ENCODE measurements at places on chromosomes 11 and 22.

- DNase-seq, result no peak
Observed at GRCh38 chr11:93519179-93519578, 24.0 kb downstream of the SMCO4 start.

GRCh38 chr11:35998634-35999033 lies 54.8 kb downstream of the LDLRAD3 start:
- DNase-seq, result no peak

DNA sequence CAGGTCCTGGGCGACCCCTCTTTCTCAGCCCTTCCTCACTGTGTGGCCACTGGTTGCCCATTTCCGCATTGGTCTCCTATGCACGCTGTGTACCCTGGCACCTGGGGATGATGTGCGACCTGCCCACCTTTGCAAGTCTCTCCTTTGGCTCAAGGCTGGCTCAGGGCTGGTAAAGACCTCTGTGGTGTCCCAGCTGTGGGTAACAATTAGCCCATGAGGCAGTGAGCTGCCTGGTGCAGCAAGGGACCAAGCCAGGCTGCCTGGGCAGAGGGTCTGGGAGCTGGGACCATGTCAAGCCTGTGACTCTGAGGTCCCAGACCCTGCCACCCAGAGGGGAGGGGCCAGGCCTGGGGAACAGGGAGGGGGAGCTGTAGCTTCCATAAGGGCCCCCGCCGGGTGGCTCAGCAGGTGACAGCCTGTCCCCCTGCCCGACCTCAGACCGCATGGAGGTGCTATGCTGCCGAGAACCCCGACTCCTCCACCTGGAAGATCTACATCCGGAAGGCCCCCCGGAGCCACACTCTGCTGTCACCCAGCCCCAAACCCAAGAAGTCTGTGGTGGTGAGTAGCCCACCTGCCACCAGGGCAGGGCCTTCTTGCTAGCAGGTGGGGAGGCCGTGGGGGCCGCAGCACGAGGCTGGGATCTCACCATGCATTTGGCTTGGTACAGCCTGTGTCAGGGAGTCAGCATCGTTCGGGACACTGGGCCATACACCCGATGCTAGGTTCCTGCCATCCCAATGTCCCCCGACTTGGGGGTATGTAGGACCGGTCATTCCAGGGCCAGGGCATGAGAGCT lies 112.5 kb downstream of the KCNQ1OT1 start:
- DNase-seq, result no peak

GRCh38 chr11:31340903-31341572 lies 28.5 kb downstream of the DCDC1 start:
- DNase-seq, result no peak

GRCh38 chr11:107666911-107667613 lies 44.8 kb downstream of the SLN start:
- DNase-seq, result no peak

- DNase-seq, result no peak
Observed at GRCh38 chr11:87039371-87039770, 1.6 kb downstream of the TMEM135 start.

- DNase-seq, result no peak
Observed at GRCh38 chr22:38953091-38953490, 4.3 kb upstream of the APOBEC3A start.

GRCh38 chr11:126698576-126698975 lies 302.0 kb downstream of the KIRREL3 start:
- DNase-seq, result no peak

DNA sequence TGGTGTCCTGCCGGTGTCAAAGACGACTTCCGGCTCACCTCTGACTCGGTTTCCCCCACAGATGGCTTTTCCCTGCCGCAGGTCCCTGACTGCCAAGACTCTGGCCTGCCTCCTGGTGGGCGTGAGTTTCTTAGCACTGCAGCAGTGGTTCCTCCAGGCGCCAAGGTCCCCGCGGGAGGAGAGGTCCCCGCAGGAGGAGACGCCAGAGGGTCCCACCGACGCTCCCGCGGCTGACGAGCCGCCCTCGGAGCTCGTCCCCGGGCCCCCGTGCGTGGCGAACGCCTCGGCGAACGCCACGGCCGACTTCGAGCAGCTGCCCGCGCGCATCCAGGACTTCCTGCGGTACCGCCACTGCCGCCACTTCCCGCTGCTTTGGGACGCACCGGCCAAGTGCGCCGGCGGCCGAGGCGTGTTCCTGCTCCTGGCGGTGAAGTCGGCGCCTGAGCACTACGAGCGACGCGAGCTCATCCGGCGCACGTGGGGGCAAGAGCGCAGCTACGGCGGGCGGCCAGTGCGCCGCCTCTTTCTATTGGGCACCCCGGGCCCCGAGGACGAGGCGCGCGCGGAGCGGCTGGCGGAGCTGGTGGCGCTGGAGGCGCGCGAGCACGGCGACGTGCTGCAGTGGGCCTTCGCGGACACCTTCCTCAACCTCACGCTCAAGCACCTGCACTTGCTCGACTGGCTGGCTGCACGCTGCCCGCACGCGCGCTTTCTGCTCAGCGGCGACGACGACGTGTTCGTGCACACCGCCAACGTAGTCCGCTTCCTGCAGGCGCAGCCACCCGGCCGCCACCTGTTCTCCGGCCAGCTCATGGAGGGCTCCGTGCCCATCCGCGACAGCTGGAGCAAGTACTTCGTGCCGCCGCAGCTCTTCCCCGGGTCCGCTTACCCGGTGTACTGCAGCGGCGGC lies 5.5 kb downstream of the B3GNT6 start:
- DNase-seq, result peak; percentile 56

DNA sequence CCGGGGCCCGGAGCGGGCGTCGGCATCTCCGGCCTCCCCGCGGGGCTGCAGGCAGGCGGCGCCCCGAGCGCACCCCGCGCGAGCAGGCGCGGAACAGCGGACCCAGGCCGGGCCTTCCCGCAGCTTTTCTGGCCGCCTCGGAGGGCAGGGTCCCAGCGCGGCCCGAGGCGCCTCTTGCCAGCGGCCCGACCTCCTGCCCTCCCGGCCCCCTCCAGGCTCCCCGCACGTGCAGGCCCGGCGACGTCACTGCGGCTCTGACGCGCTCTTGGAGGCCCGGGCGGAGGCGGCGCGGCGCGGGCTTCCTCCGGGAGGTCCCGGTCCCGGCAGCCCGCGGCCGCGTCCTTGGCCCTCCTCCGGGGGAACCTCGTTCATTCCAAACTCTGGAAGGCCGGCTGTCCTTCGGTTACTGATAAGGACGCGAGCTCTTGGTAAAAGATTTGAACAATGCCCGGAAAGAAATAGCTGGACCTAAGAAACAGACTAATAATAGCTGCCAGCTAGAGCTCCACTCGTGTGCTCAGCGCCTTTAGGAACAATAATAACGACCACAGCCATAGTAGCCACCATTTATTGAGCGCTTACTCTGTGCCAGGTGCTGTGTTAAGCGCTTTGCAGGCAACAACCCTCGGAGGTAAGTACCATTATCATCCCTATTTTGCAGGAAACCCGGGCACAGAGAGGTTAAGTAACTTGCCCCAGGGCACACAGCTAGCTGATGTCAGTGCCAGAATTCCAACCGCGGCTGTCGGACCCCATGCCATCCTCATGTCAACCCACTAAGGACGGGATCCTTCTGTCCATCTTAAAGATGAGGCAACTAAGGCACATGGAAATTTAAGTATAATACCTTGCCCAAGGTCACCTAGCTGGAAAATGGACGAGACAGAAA lies 39.1 kb upstream of the CREB3L1 start:
- peak; percentile 78 for DNase-seq

- no peak for DNase-seq
Observed at GRCh38 chr22:50403701-50404101, 60.6 kb downstream of the PPP6R2 start.

DNA sequence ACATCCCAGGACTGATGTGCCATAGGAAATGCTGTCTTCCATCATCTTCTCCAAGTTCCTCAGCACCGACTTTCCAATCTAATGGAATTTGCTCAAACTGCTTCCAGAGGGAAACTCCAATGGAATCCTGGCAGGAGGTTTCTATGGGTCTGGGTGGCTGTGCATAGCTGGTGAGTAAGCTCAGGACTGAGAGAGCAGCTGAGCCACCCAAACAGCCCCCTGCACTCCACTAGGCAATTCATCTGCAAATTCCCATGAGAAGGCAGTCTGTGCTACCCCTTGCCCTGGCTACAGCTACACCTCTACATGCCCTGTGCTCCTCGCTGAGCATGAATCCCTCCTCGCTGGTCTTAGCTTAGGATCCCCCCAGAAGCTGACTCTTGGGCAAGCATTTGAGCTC lies 127.9 kb upstream of the CSNK2A3 start:
- no peak for DNase-seq

- DNase-seq, result no peak
Observed at GRCh38 chr11:94537031-94537600, 6.6 kb upstream of the FUT4 start.

GRCh38 chr11:59216641-59217564 lies 4.2 kb upstream of the MPEG1 start:
- peak; percentile 17 for DNase-seq

DNA sequence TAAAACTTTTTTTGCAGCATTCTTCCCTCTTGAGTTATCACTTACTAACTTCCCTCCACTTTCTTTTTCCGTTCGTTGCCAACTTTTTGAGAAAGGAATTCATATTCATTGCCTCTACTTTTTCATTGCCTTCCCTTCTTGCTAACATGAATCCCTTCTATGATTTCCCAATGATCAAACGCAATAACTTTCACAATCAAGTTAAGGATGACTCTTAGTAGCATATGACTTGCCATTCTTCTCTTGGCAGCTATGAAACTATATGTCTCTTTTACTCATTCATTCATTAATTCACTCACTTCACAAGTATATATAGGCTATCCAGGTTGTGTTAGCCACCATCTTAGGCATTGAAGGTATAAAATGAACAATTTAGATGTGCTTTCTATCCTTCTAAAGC lies 16.6 kb upstream of the ARHGAP20 start:
- no peak for DNase-seq

DNA sequence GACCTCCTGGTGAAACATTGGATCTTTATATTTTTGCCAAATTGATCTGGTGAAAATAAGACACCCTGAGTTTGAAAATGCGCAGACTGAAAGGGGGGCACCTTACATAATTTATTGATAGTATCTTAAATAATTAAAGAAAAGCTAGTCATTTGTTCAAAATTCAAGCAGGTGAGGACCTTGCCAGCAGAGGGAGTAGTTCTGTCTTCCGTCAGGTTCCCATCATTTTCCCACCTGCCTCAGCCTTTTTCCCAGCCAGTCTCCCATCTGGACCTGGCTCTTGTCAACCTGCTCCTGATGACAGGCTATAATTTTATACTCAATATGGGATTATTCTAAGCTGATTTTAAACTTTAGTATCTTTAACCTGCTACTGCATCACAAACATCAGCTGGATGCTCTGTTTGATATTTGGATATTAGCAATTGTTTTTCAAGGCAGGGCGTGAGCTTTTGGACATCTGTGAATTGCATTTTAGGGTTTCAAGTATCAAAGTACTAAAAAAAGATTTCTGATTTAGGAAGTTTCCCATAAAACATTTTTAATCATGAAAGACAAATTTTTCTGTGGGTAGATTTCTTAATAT lies 132.0 kb downstream of the ELP4 start:
- DNase-seq, result no peak

GRCh38 chr11:120129570-120129969 lies 8.3 kb downstream of the TRIM29 start:
- DNase-seq, result no peak

GRCh38 chr22:44677353-44677840 lies 24.6 kb upstream of the PRR5 start:
- DNase-seq, result no peak

GRCh38 chr11:749731-750130 lies 2.5 kb downstream of the TALDO1 start:
- no peak for DNase-seq

- DNase-seq, result no peak
Observed at GRCh38 chr11:75924966-75925784, 110.2 kb downstream of the UVRAG start.

- no peak for DNase-seq
Observed at GRCh38 chr11:26348776-26349175, 16.8 kb downstream of the ANO3 start.

GRCh38 chr11:46845440-46845739 lies 690 bp downstream of the CKAP5 start:
- DNase-seq, result no peak

DNA sequence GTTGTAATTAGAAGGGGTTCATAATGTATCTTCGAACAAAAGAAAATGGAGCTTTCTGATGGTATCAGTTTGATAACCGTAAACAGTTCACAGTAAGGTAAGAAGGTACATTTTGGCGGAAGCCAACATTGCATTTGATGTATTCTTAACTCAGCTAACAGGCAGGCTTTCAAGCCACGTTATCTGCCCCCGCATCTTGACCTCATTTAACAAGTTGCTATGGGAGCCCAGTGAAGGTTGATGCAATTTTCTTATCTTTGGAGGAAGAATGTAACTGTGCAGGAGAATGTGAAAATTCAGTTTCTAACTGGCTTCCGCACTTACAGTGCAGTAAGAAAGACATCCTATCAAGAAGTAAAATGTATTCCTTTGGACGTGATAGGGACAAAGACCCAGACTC lies 110.6 kb downstream of the ETS1 start:
- DNase-seq, result no peak

GRCh38 chr22:32411402-32411801 lies 645 bp downstream of the RTCB start:
- DNase-seq, result no peak

- no peak for DNase-seq
Observed at GRCh38 chr11:124493016-124493655, 47.6 kb upstream of the OR8B8 start.

DNA sequence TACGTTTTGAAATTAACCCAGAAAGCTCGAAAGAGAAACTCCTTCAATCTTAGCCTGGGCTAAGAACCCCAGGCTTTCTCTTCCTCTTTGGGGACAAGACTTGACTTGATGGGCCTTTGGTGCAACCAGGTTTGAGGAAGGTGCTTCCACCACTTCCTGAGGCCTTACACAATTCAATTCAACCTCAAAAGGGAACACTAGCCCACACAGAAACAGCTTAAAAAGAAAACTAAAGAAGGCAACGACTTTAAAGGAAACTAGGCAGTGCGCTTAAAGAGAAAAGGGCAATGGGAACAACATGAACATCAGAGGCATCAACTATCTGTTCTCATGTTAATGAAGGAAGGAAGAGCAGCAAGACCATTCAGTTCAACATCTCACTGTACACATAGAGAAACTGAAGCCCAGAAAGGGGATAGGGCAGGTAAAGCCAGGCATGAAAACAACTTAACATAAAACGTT lies 24.8 kb downstream of the PAK1 start:
- DNase-seq, result peak; percentile 2

DNA sequence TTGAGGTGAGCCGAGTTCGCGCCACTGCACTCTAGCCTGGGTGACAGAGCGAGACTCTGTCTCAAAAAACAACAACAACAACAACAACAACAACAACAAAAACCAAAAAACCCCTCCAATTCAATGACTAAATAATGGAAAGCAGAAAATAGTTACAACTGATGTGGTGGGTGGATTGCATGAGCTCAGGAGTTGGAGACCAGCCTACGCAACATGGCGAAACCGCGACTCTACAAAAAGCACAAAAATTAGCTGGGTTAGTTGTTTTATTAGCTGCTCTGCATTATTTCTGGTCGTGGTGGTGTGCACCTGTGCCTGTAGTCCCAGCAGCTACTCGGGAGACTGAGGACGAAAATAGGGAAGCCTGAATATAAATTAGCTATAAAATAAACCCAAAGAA lies 2.6 kb upstream of the PATL1 start:
- no peak for DNase-seq

All from activated naive CD8-positive, alpha-beta T cell treated with anti-CD3 and anti-CD28 coated beads for 36 hours (primary cell).